ENCODE measurements at places on chromosomes 11 and 22.
A peak's percentile ranks its signal among the peaks of the same experiment; 100 is the strongest.

DNA sequence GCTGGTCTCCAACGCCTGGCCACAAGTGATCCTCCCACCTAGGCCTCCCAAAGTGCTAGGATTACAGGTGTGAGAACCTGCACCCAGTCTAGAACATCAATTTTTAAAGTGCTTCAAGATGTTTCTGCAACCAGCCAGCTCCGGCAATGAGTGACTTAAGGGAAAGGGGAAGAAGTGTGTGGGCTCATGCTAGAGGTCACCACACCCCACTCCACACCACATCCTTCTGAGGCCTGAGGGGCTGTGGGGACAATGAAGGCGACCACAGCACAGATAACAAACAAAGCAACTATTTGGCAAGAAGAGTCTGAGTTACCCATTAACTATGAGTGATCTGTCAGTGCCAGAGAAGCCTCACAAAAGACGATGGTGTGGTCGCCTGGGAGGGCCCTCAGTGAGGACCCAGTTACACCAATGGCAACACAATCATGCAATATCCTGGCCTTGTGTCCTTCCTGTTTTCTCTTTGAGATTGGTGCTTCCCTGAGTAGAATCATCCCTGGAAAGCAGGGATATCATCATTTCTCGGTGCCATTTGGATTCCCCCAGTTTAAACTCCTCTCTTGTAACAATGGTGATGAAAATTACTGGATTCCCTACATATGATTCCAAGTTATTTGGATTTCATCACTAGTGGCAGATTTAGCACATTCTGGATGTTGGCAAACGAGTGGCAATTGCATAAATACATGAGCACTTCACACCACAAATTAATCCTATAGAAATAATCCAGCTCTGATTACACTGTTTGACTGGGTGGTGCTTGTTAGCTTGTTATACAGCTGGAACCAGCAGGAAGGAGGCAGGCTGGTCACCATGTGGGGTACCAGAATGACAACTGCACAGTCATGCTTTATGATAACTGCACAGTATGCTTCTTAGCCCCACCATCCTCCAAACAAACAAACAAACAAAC is 18.4 kb downstream of the ABTB2 start:
- DNase-seq = no peak

DNA sequence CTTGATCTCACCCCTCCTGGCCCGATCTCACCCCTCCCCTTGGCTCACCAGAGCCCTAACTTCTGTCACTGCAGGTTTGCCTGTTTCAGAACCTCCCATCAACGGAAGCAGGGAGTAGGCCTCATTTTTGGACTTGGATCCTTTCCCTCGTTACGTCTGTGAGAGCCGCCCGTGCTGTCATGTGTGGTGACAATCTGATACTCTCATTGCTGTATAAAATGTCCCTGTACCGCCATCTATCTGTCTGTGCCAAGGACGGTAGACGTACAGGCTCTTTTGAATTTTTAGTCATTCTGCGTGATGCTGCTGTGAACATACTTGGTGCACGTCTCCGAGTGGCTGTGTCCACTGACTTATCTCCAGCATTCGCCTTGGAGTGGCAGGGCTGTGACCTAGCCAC is 1163.1 kb downstream of the BRD1 start:
- no peak for DNase-seq

- DNase-seq = no peak
These were observed 9.3 kb upstream of the TH start for GRCh38 chr11:2180789-2181370.

DNA sequence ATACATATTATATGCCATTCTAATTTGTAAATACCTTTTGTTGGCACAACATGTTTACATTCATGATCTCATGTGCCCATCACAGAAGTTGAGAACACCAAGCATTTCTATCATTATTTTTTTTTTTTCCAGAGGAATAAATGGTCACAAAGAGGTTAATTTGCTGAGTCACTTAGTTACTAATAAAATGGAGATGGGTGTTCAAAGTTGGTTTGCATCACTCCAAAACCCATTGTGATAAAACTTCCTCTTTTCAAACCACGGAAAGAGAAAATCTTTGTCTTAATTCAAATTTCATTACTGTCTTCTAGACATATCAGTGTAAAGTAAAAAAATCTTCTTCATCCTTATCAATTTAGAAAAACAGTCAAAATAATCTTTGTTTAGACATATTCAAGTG is 636.8 kb upstream of the CCDC179 start:
- DNase-seq = no peak

DNA sequence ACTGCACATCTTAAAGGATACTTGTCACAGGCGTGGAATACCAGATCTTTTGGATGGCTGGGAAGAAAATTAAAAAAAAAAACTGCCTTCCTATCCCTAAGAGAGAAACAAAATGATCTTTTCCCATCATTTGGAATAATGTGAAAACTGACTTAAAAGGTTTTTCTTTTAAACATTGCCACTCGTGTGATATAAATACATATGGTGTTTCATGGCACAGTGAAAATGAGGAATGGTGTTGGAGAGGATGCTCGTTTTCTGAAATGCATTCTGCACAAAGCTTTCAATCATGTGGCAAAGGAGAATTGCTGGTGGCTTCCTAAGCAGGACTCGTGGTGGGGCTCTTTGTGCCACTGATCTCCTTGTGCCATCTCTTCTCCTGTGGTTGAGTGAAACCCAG is 74.9 kb upstream of the LRRC4C start:
- no peak for DNase-seq

DNA sequence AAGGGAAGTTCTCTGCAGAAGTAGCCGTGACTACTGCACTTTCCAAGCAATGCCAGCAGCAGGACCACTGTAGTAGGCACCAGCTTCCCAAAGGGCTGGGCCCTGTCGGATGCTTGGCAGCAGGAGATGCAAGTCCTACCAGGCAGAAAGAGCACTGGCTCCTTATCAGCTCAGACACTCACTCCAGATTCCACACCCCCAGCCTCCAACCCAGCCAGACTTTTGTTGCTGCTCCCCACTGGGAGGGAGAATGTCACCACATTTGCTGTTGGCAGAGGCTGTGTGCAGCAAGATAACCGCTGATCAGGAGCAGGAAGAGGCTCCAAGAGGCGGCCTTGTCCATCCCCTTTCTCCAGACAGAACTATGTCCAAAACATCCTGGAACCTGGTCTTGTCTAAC is 118.7 kb downstream of the C11orf58 start:
- DNase-seq = peak; percentile 86

DNA sequence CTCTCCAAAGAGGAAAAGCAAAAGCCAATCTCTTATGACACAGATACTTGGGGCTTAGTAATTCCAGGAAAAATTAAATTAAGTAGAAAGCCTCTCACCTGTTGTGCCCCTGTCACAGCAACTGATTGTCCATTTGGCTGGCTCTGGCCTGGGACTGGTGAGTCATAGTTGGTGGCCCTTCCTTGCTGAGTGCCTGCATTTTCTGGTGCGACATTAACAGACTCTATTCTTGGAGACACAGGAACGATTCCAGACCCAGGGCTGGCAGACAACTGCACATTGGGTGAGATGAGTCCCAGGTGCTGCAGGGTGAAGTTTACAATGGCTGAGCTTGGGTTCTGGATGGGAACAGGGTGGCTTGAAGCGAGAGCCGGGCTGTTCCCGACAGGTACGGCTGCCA is 15.6 kb downstream of the E2F8 start:
- DNase-seq = no peak

DNA sequence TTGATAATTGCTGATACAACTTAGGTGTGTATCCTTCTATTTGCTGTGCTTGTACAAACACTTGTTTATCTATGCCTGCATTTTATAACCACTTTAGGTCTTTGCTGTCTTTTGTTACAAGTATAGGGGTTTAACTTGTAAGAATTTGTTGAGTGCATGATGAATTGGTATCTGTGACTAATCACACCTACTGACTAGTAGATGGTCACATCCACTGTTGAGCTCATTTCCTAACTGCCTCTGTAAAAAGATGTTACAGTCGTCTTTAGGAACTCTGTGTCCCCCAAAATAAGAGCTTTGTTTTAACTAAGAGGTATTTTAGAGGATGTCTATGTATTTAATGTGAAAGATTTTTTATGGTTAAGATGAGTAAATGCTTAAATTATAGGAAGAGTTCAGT is 60.5 kb downstream of the HIPK3 start:
- no peak for DNase-seq

DNA sequence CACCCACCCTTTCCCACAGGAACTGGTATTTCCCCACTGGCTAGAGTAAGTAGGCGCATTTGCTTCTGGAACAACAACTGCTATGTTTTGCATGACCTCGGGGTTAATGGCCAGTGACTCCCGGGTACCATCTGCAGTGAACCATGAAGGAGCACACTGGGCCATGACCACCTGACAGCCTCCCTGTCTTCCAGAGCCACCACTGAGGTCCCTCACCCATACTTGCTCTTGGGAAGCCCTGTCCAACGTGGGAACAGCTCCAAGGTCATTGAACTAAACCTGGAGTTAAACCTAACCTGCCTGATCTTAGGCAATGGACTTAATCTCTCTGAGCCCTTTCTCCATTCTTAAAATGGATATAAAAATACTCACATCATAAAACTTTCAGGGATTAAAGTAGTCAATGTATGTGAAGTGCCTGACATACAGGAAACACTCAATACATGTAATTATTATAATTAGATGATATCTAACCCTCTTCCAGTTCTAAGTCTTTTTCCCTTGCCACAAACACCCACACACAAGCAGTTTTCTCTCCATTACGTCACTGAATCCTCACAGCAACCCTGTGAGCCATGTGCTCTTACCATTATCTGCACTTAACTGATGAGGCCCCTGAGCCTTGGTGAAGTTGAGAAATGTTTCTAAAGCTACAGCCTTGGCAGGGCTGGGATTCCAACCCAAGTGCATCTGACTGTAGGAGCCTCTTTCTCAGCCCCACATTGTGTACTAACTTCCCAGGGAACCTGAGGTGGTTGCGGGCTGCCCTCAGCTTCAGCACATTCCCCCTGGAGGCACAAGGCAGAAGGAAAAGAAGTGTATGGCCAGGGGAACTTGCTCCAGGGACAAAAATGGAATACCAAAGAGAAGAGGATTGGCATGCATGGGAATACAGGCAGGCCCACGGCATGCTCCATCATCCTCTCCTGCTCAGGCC is 74.5 kb upstream of the NCAM1 start:
- DNase-seq = no peak

- DNase-seq = no peak
These were observed 54.6 kb upstream of the SLC22A12 start for GRCh38 chr11:64536396-64536941.

GRCh38 chr11:57638005-57638781 is 11.5 kb downstream of the YPEL4 start:
- DNase-seq = no peak

- no peak for DNase-seq
These were observed 36.8 kb downstream of the WNT11 start for GRCh38 chr11:76169473-76169896.

- DNase-seq = no peak
These were observed 459 bp downstream of the SF3B2 start for GRCh38 chr11:66052664-66052982.

- DNase-seq = no peak
These were observed 22.1 kb upstream of the UCP3 start for GRCh38 chr11:74030723-74031676.

DNA sequence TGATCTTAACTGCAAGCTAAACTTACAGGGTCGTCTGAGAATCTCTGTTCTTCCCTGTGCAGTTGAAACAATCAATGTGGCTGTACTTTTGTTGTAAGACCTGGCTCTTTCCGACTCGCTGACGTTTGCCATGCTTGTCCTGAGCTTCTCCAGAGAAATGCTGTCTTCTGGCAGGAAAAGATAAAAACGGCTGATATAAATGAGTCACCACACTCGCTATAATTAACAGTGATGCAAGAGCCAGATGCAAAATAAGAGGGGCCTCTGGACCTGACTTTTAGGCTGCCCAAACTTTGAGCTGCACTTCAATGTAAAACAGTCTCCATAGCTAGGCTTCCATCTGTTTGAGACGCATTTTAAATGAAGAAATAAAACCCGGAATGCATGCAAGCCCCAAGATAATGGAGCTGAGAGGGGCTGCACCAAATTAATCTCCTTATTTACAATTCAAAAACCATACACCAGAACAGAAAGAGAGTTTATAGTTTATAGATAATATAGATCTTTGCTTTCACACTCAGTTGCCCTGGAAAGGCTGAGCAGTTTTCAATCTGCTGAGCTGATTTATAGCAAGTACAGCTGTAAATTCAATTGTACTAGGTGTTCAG is 48.5 kb downstream of the WT1 start:
- no peak for DNase-seq

- DNase-seq = no peak
These were observed 14.1 kb downstream of the VSIG10L2 start for GRCh38 chr11:125959931-125960330.

DNA sequence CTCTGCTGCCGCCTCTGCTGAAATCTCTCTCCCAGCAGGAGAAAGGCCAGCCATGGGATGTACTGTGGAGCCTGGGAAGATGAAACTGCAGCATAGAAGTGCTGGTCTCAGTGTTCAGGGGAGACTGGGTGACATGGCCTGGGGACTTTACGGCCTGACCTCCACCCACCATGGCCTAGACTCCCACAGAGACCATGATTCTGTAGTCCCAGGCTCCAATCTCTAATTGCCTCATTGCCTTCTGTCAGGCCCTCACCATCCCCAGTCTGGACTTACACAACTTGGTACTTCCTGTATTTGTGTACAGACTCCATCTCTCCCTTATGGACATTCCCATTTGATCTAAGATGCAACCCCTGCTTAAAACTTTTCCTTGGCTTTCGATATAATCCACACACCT is 43.1 kb downstream of the TRAF6 start:
- no peak for DNase-seq

DNA sequence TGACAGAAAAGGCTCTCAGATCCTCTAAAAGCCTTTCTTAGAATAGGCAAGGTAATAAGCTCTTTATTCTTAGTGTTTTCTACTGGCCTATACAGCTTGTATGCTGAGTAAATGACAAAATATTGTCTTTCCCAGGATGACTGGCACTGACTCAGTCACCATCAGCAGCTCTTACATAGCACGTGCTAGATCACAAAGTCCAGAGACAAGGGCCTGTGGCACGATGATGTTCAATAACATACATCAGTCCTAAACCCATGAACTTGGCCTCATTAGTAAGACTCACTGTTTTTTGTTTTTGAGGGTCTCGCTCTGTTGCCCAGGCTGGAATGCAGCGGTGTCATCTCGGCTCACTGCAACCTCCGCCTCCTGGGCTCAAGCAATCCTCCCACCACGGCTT is 42.7 kb downstream of the CELF1 start:
- no peak for DNase-seq

DNA sequence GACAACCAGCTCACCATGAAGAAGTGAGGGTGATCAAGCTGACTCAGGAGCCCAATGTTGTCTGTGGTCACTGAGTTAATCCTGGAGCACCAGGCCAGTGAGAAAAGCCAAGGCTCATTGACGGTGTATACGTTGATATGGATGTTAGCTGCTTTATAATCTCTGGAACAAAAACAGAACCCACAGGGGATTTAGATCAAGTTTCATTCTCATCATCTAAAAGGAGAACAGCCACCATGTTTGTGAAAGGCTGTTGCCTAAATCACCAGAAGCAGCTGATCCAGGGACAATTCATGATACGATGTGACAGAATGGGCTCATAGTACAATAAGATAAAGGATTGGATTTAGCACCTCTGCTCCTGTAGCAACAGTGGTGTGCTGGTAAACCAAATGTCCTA is 68.5 kb downstream of the GDPD4 start:
- no peak for DNase-seq

GRCh38 chr11:124889191-124890091 is 8.2 kb downstream of the ROBO4 start:
- DNase-seq = no peak

Measured in CMK (cell line).